ENCODE measurements at places on chromosomes 12 and 14.

DNA sequence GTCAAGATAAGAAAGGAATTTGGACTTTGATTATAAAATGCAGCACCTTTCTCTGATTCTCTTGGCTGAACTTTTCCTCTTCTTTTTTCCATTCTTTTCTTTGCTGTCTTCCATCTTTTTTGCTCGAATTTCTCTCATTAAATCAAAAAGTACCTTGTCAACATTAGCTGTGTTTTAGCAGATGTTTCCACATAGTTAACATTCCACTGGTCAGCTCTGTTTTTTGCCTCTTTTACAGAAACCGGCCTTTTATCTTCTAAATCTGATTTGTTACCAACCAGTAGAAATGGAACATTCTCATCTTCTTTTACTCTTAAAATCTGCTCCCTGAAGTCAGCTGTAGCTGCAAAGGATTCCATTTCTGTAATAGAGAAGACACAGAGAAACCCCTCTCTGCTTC is 71.1 kb upstream of the SYT1 start:
- DNase-seq: no peak

GRCh38 chr14:76056128-76056527 is 70.6 kb downstream of the IFT43 start:
- DNase-seq: no peak

GRCh38 chr12:28539691-28540323 is 349.6 kb downstream of the CCDC91 start:
- no peak for DNase-seq

GRCh38 chr14:104461676-104462449 is 117.7 kb upstream of the C14orf180 start:
- DNase-seq: peak; percentile 44

- no peak for DNase-seq
Measured at GRCh38 chr14:90288651-90289355, 32.5 kb downstream of the PSMC1 start.

DNA sequence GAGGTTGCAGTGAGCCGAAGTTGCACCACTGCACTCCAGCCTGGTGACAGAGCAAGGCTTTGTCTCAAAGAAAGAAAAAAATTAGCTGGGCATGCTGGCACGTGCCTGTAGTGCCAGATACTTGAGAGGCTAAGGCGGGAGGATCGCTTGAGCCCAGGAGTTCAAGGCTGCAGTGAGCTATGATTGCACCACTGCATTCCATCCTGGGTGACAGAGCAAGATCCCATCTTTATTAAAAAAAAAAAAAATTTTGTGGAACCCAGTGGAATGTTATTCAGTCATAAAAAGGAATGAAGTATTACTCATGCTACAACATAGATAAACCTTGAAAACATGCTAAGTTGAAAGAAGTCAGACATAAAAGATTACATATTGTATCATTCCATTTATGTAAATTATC is 8.3 kb upstream of the ERBB3 start:
- no peak for DNase-seq

GRCh38 chr12:17588968-17589367 is 501.0 kb downstream of the RERGL start:
- DNase-seq: no peak

DNA sequence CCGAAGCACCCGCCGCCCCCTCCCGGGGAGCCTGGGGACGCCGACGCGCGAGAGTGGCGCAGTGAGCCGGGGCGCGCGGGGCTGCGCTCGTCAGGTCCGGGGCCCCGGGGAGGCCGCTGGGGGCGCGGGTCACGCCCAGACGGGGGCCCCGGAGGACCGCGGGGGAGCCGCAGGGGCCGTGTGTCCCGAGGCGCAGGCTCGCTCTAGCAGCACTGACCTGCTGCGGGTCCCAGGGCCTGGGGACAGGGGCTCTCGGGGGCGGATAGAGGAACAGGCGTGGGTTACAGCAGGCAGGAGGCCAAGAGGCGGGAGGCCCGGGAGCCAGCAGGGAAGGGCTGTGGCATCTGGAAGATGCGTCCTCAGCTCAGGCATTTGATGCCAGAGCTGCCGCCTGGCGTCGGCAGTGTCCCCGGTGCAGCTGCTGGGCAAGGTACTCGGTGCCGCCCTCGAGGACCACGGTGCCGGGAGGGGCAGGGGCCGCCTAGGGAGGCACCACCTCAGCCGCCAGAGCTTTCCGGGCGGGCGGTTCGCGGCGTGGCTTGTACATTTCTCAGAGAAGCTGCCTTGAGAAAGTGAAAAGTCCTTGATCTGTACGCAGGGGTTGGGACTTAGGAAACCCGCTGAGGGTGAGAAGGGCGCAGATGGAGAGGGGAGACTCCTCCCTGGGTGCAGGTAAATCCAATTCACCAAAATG is 1.2 kb downstream of the WNT5B start:
- DNase-seq: no peak

DNA sequence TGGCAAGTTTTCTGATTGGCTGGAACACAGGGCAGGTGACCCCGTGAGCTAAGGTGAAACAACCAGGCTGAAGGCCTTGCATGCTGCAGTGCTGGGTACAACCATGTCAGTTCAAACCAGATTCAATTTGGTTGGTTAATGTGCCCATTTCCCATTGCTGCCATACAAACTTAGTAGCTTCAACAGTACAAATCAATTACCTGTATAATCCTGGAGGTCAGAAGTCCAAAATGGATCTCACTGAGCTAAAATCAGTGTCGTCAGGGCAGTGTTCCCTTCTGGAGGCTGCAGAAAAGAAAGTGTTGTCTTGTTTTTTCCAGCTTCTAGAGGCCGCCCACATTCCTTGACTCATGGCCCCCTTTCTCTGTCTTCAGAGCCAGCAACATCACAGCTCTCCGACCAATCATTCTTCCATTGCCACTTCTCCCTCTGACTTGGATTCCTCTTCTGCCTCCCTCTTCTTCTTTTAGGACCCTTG is 221.7 kb downstream of the ZFP36L1 start:
- DNase-seq: no peak

DNA sequence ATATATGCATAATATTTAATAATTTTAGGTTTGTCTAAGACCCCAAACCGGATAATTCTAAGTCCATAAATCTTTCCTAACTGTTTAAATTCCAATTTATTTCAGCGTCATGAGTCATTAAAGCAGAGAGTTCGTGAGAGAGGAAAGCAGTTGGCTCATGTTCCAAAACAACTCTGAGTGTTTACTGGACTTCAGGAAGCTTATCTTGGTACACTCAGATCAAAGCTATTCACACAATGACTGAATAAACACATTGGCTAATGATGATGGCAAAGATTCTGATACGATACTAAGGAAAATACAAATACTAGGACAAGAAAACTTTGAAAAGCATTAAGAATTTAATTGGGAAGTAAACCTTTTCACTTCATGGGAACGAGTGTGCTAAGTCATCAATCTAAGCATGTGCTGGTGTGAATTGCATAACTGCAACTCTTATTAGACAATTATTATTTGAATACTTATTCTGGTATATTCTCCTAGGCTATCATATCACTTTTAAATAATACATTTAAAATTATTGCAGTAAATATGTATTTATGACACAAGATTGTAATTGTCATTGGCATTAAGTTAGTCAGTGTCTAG is 34.8 kb upstream of the CLEC14A start:
- no peak for DNase-seq

DNA sequence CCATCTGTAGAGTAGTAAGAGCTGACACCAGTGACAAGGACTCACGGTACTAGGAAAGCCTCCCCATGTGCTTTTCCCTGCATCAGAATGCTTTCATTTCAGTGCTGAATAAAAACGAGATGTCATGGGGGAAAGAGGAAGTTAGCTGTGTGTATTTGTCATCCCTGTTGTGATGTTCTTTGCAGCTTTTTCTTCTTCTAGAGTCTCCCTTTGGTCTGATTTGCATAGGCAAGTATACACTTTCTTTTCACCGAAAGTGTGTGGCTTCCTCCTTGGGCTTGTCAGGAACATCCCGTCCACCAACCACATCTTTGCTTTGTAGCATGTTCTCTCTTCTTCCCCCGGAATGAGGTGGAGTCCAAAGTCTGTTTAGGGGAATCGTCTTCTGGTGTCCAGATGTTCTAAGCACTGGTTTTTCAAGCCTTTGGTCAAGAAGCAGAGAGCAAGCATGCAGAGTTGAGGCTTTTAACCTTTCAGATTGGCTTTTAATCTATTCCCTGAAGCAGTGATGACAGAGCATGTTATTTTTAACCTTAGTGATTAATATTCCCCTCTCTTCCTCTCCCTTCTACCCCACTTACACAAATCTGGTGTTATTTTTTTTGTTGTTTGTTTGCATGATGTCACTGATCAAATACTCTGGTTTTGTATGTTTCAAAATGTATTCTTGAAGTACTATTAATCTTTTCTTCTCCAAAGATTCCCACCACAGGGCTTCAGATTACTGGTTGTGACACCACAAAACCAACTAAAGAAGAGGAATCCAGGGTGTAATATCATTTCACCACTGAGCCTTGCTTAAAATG is 163.4 kb downstream of the SAMD4A start:
- DNase-seq: no peak

DNA sequence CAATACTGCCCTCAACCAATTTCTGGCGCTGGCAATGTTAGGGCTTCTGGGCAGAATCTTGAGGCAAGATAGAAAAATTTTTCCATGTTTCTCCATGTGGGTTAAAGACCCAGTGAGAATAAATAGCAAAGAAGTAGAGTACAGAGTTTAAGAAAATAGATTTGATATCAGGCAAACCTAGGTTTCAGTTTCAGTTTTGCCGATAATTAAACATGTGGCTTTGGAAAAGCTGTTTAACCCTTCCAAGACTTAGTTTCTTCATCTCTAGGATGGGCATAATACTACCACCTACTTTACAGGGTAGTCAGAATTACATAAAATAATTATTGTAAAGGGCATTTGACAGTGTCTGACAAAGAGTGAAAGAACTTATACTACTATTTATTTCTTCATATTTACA is 360.4 kb downstream of the PCNX1 start:
- DNase-seq: no peak

GRCh38 chr12:102745971-102746600 is 171.0 kb downstream of the PAH start:
- DNase-seq: no peak

DNA sequence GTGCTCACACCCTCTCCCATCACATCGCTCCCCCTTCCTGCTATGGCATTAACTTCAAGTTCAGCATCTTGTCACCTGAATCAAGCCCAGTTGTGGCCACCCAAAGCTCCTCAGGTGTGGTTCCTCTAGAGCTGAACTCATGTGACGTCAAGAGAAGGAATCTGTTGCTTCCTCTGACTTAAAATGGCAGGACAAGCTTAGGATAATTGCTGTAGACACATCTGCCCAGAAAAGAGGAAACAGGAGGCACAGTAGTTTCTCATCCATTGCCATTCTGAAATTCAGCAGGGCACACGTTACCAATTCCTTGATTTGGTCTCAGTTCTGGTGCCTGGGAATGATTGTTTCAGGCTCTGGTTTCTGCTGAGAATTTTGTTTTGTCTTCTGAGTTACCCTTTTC is 52.1 kb downstream of the RCOR1 start:
- DNase-seq: no peak

GRCh38 chr12:11321980-11322379 is 11.7 kb upstream of the PRB4 start:
- DNase-seq: no peak

DNA sequence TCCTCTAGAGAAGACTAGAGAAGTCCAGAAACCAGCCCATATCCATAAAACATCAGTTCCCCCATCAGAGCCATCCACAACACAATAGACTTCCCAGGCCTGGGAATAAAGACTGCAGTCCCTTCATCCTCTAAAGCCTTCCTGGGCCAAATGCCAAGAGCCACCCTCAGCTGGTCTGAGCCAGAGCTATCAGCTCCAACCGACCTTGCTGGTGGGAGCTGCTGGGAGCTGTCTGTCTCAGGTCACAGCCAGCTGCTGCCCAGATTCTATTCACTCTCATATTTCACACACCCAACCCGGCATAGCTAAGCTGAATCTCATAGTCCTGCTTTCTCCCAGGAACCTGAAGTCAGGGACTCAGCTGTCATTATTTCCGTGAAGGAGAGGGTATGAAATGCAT is 10.9 kb upstream of the TFCP2 start:
- DNase-seq: no peak

DNA sequence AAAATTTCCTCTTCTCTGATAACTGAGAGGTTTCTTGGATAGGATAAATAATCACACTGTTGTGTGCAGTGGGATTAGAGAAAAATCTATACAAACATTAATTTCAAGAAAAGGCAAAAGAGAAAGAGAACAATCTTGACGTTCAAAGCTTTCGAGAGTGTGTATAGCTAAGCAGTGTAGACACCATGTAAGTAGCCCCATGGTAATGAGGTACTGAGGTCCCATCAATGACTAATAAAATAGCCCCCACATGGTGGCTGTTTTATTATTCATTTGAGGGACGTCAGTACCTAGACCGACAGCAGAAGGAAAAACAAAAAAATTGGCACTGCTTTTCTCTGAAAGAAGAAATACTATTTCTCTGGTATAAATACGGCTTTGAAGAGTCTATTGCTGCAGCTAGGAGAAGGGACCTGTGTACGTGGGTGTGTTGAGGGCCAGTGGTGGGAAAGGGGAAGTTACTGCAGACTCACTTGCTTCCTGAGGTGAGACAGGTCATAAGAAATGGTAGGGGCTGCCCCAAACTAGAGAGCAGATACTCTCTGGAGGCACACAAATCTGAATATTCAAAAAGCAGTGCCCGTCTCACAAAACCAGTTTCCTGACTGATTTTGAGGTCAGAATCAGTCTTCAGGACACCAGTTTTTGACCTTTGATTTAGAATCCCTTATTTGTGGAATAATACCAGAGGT is 339.8 kb downstream of the EMP1 start:
- DNase-seq: no peak

DNA sequence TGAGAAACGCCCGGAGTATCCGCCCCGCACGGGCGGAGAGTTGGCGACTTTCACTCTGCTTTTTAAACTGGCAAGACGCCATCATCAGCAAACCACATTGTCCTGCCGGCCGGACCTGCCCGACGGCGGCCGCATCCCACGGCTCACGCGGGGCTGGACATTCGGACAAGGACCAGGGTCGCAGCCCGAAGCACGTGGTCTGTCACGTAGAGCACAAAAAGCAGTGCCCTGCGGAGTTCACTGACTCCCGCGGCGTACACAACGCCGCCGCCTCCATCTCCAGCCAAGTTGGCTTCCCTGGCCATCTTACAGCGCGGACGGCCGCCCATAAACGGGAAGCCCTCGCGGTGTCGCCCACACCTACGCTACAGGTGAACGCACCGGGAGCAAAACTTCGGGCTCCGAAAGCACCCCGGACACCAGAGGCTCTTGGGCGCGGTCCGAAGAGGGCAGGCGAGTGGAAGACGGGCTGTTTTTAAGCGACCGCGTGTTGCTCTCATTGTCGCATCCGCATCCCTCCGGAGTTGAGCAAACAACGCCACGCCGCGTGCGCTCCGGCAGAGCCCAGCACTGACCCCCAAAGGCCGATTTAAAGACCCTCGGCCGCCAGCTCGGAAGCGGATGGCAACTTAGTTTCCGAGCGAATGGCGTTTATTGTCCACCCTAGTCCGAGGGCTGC is 966 bp downstream of the SINHCAF start:
- peak; percentile 54 for DNase-seq

- DNase-seq: no peak
Measured at GRCh38 chr14:97428808-97429440, 631.7 kb downstream of the VRK1 start.

DNA sequence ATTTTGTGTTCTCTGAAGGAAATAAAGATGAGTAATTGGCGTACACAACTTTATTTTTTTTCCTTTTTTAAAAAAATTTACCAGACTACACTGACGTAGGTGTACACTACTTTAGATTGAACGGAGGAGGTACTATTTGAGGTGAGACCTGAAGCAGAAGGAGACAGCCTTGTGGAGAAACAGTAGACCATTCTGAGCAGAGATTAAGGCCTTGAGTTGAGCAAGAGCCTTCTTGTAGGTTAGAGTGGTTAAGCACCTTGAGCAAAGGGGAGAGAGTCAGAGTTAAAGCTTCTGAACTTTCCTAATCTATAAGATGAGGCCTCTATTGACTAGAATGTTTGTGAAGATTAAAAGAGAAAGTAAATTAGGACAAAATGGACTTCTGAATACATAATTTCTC is 2.5 kb downstream of the LEMD3 start:
- no peak for DNase-seq

Measured in mesothelial cell of epicardium (in vitro differentiated cells).